ENCODE measurements at places on chromosomes 5 and 9.
A peak's percentile ranks its signal among the peaks of the same experiment; 100 is the strongest.

DNA sequence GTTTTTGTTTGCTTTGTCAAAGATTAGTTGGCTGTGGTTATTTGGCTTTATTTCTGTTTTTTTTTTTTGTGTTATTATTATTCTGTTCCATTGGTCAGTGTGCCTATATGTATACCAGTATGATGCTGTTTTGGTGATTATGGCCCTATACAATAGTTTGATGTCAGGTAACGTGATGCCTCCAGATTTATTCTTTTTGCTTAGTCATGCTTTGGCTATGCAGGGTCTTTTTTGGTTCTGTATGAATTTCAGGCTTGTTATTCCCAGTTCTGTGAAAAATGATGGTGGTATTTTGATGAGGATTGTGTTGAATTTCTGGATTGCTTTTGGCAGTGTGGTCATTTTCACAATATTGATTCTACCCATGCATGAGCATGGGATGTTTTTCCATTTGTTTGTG is 312.8 kb downstream of the TAF11L14 start:
- no peak for DNase-seq

DNA sequence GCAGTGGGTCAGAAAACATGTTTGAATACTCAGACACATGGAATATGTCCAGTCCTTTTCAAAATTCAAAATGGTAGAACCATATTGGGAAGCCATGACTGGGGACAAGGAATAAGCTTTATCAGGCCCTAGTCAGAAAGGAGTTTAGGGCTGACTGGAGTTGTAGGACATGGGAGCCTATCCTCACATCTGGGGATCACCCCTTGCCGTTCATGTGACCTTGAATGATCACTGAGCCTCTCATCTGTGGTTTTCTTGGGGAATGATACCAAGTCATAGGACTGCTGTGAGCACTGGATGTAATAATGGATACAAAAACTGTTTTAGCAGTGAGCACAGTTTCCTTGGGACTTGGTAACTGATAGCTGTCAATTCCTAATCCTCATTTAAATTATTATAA is 84.7 kb downstream of the IQGAP2 start:
- DNase-seq, result no peak

DNA sequence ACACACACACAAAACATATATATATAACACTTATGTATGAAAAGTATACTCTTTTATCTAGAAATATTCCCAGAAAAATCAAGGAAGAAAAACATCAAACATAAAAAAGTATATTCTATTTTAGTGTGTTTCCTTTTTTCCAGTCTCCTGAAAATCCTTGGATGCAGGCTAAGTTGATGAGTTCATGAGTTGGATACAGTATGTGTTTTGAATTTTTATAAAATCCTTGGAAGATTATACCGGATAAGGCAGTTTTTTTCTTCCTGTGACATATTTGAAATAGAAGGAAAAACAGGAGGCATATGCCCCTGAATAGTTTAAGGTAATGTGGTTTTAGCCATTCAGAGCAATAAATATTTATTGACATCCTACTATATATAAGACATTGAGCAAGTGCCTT is 203.6 kb downstream of the SNX18 start:
- no peak for DNase-seq

DNA sequence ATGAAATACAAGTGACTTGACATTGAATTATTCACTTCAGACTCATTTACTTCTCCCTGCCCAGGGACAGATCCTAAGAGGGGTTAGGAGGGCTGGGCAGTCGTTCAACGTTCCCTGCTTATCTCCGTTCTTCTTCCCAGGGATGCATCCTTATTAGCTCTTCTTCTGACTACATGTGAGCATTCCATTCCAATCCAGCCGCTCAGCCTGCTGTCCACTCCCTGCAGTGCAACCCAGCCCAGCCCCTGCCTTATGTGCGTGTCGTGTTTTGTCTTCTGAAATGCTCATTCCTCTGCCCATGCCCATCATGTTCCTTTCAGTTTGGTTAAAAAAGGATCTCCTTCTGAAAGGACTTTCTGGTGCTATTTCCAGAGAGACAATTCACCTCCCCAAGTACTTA is 64.7 kb upstream of the PALM2AKAP2 start:
- DNase-seq, result no peak

- no peak for DNase-seq
Measured at GRCh38 chr9:27561685-27562084, 11.6 kb downstream of the C9orf72 start.

GRCh38 chr9:121725008-121725775 is 73.8 kb downstream of the DAB2IP start:
- no peak for DNase-seq

- DNase-seq, result no peak
Measured at GRCh38 chr5:177231479-177232250, 71.9 kb downstream of the RAB24 start.

GRCh38 chr9:115262952-115263351 is 145.0 kb upstream of the TNC start:
- no peak for DNase-seq

GRCh38 chr9:4936823-4937222 is 48.2 kb upstream of the JAK2 start:
- DNase-seq, result no peak

DNA sequence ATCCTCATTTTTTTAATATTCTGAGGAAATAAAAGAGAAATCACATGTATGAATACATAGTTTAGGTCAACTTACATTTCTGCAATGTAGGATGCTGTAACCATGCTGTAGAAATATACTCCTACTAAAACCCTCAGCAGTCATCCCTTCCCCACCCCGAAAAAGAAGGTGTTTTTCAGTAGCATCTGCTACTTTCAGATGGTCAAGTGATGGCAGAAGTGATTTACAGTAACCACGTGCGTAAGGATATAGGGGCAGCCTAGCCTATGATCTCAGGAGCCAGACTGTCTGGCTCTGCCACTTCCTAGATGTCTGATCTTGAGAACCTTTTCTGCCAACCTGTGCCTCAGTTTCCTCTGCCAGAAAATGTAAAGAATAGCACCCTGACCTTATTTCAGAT is 26.0 kb upstream of the SYK start:
- DNase-seq, result no peak

- peak; percentile 42 for DNase-seq
Measured at GRCh38 chr5:127757576-127757975, 54.4 kb downstream of the CCDC192 start.

- DNase-seq, result no peak
Measured at GRCh38 chr5:98904780-98905179, 24.0 kb downstream of the CHD1 start.

Measured in GM23338 (cell line).